T47D (cell line): ENCODE measurements at places on chromosomes 4 and X.

DNA sequence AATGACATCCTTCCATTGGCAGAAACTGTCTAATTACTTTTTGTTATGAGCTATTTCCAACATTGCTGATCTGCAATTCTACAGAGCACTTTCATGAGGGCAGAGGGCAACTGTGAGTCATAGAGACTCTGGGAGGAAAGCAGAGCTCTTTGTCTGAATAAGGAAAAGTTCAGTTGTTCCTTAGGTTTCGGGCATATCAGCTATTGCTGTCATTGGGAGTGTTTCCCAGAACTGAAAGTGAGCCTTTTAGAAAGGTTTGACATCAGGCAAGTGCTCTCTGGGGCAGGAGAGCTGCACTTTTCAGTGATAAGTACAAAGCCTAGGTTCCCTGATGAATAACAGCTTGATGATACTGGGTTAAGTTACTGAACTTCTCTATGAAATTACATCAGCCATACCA, 119.2 kb upstream of the EDNRA start:
- no peak for DNase-seq

DNA sequence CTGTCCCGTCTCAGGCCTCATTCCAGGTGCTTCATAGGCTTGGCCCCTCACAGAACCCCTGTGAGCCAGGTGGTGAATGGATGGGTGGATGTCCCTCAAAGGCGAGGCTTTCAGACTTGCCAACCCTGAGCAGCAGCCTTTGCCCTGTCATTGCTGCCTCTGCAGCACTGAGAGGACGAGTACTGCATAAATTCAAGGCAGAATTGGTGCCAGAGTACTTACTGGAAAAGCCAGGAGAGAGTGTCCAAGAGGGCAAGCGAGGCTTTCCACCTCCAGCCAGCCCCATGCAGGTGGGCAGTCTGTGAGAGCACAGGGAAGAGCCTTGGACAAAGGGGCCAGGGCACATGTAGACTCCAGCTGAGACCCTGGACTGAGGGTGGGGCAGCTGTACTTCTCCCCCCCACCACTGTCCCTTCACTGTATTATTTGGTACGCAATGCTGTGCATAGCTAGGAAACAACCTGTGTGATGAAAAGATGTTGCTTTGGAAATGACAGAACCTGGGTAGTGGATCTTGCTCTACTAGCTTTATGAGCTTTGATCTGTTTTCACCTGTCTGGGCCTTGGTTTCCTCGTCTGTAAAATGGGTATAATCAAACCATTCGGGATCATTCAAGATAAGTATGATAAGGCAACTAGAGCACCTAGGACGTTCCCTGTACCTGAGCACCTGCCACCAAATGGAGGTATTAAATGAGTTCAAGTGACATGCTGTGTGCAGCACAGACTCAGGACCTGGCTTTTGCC, 224.9 kb upstream of the PSAPL1 start:
- no peak for DNase-seq

- DNase-seq = no peak
Observed at GRCh38 chr4:98603683-98604521, 54.5 kb downstream of the TSPAN5 start.

- no peak for DNase-seq
Observed at GRCh38 chrX:17922303-17922702, 61.2 kb upstream of the RAI2 start.

GRCh38 chrX:40460926-40461325, 119.8 kb upstream of the ATP6AP2 start:
- DNase-seq = no peak

GRCh38 chrX:155056877-155057792, 13.8 kb downstream of the CMC4 start:
- no peak for DNase-seq

GRCh38 chrX:122552286-122552800, 631.7 kb upstream of the GRIA3 start:
- no peak for DNase-seq

DNA sequence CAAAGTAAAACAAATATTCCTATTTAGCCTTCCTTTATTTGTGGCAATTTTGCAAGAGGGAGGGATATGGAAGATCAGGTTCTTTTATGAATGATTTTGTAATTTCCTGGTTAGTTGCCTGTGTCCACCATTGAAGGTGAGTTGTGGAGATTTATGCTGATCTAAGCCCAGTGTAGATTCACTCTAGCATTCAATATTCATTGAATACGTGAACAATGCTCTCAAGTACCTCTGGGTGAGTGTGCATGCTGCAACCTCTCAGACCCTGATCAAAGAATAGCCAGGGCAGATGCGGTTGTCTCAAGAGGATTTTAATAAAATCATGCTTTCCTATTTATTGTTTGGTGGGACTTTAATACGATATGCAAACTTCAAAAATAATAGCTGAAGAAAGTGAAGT, 628.4 kb downstream of the SPRY1 start:
- DNase-seq = no peak

DNA sequence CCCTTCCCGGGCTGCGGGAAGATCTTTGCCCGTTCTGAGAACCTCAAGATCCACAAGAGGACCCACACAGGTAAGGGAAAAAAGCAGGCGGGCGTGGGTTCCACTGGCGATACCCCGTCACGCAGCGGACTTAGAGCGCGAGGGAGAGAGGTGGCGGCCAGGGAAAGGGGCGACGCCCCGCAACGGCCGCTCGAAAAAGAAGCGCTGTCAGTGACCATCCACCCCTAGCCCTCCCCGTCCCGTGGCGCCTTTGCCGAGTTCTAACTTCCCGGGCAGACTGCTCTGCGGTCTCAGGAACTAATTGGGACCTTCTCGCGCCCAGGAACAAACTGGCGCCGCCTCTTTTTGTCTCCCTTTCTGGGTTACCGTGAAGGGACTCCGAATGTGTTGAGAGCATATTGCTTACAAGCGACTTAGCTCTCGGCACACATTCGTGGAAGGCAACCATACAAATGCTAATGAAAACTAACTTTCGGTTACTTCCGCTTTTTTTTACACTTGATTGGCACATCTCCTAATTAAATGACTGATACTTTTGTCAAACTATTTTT, 1.8 kb downstream of the ZIC3 start:
- DNase-seq = no peak

- no peak for DNase-seq
Observed at GRCh38 chr4:182653596-182653995, 263.6 kb downstream of the DCTD start.

DNA sequence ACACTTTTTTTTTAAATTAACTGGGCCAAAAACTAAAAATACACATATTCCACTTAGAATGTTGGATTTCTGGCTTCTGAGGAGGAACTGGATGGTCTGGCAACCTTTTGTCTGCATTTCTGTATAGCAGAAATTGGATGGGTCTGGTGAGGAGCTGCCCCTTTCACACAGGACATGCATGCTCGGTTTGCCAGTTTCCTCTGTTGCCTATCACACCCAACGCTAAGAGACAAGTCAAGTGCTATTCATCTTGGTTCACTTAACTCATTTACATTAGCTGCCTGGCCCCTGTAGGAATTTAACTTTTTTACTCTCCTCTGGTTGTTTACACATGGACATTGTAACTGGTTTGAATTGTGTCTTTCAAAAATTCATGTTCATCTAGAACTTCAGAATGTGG, 195.7 kb downstream of the PACRGL start:
- no peak for DNase-seq
